ENCODE measurements at places on chromosomes 1 and 21.

- no peak for DNase-seq
These were observed 34.8 kb downstream of the HSPG2 start for GRCh38 chr1:21902026-21903012.

DNA sequence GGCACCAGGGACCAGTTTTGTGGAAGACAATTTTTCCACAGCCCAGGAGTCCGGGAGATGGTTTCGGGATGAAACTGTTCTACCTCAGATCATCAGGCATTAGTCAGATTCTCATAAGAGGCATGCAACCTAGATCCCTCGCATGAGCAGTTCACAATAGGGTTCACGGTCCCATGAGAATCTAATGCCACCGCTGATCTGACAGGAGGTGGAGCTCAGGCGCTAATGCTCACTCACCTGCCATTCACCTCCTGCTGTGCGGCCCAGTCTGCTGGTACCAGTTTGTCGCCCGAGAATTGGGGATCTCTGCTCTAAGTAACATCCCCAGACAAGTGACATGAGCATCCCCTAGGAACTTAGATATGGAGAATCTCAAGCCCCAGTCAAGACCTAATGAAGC, 180.7 kb downstream of the COQ8A start:
- DNase-seq, result no peak

GRCh38 chr1:41525891-41526587, 41.6 kb upstream of the EDN2 start:
- DNase-seq, result no peak

GRCh38 chr1:187168297-187168696, 339.5 kb downstream of the PLA2G4A start:
- no peak for DNase-seq

DNA sequence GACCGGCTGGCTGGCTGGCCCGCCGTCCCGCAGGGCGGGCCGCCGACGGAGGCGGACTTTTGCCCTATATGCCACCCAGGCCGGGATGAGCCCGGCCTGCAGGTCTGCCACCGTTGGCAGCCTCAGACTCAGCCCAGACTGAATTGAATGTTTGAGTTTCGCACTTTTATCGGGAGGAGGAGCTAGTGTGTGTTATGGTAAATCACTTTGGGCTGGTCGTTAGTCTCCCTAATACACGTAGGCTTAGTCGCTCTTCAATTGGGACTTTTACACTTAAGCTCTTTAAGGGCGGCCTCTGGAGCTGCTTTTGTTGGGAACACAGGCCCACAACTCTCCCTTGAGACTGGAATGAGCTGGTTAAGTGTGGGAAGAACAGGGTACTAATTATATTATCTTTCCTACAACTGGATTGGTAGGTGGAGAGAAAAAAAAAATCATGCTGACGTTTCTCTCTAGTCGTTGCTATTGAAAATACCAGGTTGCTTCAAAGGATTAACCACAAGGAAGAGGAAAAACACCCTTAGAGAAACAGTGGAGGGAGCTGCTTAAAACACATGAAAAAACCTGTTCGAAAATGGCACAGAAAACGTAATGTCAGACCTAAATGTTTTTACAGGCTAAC, 1.4 kb upstream of the IRF2BP2 start:
- no peak for DNase-seq

GRCh38 chr21:17789069-17789468, 30.1 kb downstream of the C21orf91 start:
- no peak for DNase-seq

- no peak for DNase-seq
These were observed 143.9 kb downstream of the CLIC6 start for GRCh38 chr21:34812504-34813265.

Measured in stimulated activated CD8-positive, alpha-beta memory T cell treated with anti-CD3 and anti-CD28 coated beads, Interleukin-4, amount 100 ng/mL, for 1 hour (primary cell).